Upper lobe of right lung (tissue), 1 donor: ENCODE measurements at places on chromosomes 1 and 21. TPM values are rescaled to one million over a fixed set of nuclear protein-coding genes. Genes with fewer than 3 reads are reported as not detected.

GRCh38 chr1:76068953-76069561, 5.5 kb upstream of the ST6GALNAC3 start:
- peaks cover 4% of the 10 kb centered on the region for H3K4me1 ChIP-seq
- H3K4me3 ChIP-seq = no peak overlapping the region
- H3K27ac ChIP-seq = no peak overlapping the region
- no peaks in the 10 kb centered on the region for H3K36me3 ChIP-seq

OVAAL gene
- not detected for total RNA-seq

- no peaks in the 10 kb centered on the region for H3K27me3 ChIP-seq
- no peak overlapping the region for H3K27ac ChIP-seq
- H3K4me3 ChIP-seq = no peak overlapping the region
- no peaks in the 10 kb centered on the region for H3K4me1 ChIP-seq
Observed at GRCh38 chr1:175702079-175702795, 41.2 kb downstream of the TNR start.

- H3K27ac ChIP-seq = peak overlapping the region; percentile 12
- peak; percentile 71 for DNase-seq
- peak overlapping the region; percentile 10 for H3K4me3 ChIP-seq
- no peaks in the 10 kb centered on the region for H3K27me3 ChIP-seq
- no peaks in the 10 kb centered on the region for H3K36me3 ChIP-seq
Observed at GRCh38 chr1:234512451-234512861, 33.5 kb upstream of the TARBP1 start.
